ENCODE measurements at places on chromosomes 2 and 18. TPM values are rescaled to one million over a fixed set of nuclear protein-coding genes. Genes with fewer than 3 reads are reported as not detected.

FEZ2 gene
- 72.4 TPM for total RNA-seq

HOXD4 gene
- 13.7 TPM for total RNA-seq

GRCh38 chr18:28399781-28400362, 222.9 kb upstream of the CDH2 start:
- no peak for DNase-seq

DNA sequence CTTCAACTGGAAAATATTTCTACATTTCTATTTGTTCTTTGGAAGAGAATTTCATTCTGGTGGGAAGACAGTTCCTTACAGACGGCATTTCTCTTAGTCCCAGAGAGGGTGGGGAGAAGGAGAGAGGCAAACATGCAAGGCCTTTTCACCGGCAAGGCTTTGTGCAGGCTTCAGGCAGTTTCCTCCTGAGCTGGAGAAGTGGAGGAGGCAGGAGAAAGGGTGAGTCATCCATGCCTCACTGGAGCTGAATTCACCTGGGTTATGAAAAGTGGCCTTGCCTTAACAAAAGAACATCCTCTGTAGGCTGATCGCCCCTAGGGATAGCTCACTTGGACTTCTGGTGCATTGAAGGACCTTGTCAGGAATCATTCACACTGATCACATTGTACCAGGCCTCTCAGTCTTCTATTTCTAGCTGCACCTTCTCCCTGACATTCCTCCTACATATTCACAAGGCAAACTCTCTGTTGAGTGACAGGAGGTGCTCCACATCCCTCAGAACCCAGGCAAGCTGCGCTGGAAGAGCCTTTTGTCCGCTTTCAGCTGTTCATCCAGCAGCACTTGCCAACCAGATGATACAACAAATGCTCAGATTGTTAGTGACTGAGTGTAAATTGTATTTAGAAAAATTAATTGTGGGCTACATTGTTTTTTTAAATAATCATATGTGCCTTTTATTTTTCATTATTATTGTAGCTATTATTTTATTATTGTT, 796.1 kb downstream of the DCDC2C start:
- DNase-seq, result peak; percentile 50

Measured in endothelial cell of umbilical vein (primary cell).